CD8-positive, alpha-beta memory T cell (primary cell): ENCODE measurements at places on chromosomes 11 and 22.

GRCh38 chr11:64876835-64877341 is 1.5 kb downstream of the EHD1 start:
- DNase-seq = no peak

GRCh38 chr11:60984636-60985035 is 13.2 kb downstream of the CD6 start:
- no peak for DNase-seq

GRCh38 chr22:47597041-47597440 is 834.6 kb downstream of the TBC1D22A start:
- no peak for DNase-seq

DNA sequence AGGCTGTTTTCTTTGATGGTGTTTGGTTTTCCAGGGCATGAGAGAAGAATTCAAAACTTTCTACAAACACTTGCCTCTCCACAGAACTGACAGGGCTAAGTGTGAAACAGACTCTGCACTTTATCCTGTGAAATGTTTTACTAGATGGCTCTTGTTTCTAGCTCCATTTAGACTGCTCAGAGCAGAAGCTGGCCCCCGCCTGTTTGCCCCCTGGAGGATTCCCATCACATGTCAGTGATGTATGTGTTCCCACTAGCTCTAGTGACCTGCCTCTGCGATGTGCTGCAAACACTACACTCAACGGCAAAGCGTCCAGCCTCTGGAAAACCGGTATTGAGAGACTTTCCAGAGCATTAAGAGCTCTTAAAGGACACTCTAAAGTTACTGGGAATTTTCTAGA is 41.4 kb upstream of the PCF11 start:
- DNase-seq = no peak

GRCh38 chr11:117535850-117536411 is 208.3 kb downstream of the CEP164 start:
- DNase-seq = no peak
